ENCODE measurements at places on chromosomes 6 and 20.

- no peak for DNase-seq
These were observed 72.6 kb downstream of the INSM1 start for GRCh38 chr20:20440481-20440880.

DNA sequence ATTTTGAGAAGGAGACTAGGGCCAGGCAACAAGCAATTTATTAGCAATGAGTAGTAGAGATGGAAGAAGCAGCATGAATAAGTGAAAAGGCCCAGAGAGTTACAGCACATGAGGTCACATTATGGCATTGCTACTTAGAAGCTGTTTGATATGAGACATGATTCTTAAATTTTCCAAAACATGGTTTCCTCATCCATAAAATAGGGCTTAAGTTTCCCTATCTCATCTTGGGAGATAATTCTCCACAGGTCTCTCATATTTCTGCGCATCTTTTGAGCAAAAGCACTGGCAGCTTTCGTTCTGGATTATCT lies 656.1 kb downstream of the EPHA7 start:
- no peak for DNase-seq

GRCh38 chr20:37915800-37916570 lies 13.1 kb downstream of the VSTM2L start:
- DNase-seq = no peak

DNA sequence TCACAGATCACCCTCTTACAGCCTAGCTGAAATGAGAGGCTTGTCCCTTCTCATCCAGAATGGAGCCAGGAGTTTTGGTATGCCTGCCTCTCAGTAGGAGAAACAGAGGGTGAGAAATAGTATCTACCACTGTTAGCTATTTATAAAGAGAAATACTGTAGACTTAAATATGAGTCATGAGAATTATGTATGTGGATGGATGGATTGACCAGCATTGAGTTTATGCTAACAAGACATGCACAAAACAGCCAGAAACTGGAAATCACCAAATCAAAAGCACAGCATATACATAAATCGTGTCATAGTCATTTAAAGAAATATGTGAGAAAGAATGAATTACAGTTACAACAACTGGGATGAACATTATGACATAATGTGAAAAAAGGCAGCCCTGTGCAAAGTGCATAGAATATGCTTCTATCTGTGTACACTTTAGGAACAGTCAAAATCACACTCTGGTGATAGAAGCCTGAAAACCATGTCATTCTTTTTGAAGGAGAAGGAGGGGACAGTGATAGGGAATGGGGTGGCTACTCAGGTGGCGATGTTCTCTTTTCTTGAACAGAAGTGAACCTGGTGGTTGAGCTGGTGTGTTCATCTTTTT lies 79.8 kb upstream of the KIF25 start:
- no peak for DNase-seq

DNA sequence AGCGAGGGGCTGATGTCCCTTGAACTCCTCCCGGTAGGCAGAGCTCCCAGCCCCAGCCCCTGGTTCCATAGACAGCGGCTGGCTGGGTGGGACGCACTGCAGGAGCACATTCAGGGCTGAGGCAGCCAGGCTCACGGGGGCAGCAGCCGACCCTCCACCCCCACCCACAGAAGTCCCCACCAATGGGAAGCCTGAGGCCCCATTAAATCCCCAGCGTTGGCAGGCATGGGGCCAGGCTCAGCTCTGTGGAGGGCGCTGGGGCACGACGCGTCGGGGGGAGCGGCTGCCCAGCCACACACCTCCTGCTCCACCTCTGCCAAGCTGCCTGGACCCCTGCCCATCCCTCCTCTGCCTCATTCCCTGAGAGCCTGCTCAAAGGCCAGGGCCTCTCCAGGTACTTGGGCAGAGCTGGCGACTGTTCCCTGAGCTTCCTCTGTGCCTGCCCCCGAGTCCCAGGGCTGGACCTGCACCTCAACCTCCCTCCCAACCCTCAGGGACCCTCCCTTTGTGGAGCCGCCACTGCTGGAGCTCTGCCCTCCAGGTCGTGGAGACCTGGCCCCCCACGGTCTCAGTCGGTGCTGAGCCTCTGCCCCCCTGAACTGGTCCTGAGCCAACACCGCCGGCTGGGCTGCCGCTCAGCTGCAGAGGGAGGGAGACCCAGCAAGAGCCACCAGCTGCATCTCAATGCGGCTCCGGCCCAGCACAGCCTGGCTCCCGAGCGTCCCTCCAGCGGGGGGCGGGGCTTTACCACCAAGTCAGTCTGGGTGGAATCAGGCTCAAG lies 9.1 kb downstream of the CHRNA4 start:
- no peak for DNase-seq

DNA sequence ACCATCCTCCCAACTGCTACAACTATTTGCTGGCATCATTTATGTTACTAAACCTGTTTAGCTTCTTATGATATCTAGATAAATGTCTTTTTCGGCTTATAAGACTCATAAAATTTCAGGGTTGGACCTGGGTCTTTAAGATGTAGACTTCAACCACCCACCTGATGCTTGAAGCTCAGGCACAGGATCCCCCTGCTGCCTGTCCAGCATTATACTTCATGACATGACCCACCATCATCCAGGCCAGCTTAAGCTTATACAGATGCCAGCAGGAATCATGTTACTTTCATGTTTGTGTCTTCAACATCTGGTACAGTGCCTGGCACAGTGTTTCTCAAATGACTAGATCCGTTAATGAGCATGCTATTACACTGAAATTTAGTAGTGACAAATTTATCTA lies 47.4 kb downstream of the SLC17A5 start:
- DNase-seq = no peak

DNA sequence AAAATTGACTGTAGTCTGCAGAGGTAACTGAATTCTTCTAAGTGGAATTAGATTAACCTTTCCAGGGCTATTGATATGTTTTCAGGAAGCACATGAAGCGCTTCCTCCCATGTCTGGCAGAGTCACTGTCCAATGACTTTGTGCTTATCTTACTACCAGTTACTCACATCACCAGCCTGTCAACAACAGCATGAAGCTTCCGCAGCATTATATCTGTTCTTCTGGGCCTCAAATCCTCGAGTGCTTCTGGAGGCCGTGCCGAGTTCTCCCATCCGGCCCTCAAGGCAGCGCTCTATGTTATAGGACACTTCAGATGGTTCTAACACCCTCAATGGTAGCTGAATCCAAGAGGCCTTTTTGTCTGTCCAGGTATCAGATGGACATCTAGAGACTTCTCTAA lies 33.2 kb downstream of the PSMG4 start:
- no peak for DNase-seq
